Bladder microvascular endothelial cell (primary cell): ENCODE measurements at places on chromosomes 3 and 15. TPM values are rescaled to one million over a fixed set of nuclear protein-coding genes. Genes with fewer than 3 reads are reported as not detected.

PTPRG gene
- 16.0 and 22.5 TPM in 2 replicates for total RNA-seq

ZMYND10 gene
- total RNA-seq = 0.16 and 0.31 TPM in 2 replicates

CDHR4 gene
- total RNA-seq = not detected in 2 replicates

SHC4 gene
- 0.16 and 0.57 TPM in 2 replicates for total RNA-seq

UNC13C gene
- total RNA-seq = not detected in 2 replicates

OXTR gene
- 0.32 and 1.1 TPM in 2 replicates for total RNA-seq

SYNM gene
- 7.1 and 37.0 TPM in 2 replicates for total RNA-seq

MME gene
- total RNA-seq = 4.6 and 13.9 TPM in 2 replicates

NMNAT3 gene
- total RNA-seq = 0.81 and 1.5 TPM in 2 replicates

CCK gene
- not detected in 2 replicates for total RNA-seq

TLE3 gene
- 28.0 and 33.9 TPM in 2 replicates for total RNA-seq
